ENCODE measurements at places on chromosomes 1 and 21.
A peak's percentile ranks its signal among the peaks of the same experiment; 100 is the strongest.

DNA sequence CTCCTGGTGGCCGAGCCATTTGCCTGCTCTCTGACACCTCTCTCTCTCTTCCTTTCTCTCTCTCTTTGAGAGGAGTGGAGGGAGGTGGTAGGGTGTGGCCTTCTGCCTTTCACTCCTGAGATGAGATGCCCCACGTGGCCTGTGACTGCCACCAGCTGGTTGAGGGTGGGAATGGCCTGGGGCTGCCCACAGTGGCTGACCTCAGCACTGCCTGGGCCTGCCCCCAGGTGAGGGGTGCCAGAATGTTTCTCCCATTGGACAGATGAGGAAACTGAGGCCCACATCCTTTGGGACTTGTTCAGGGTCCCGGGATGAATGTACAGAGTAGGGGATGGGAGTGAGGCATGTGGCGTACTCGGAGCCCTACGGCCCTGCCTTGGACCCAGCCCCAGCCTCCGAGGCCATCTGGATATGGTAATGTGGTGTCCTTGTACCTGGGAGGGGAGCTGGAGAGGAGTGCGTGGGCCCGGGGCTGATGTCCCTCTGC lies 12.7 kb upstream of the C1orf167 start:
- DNase-seq: peak; percentile 15

GRCh38 chr1:47459253-47459788 lies 21.5 kb downstream of the FOXD2 start:
- DNase-seq: no peak

GRCh38 chr1:26388791-26389445 lies 16.4 kb upstream of the ZNF683 start:
- DNase-seq: no peak

DNA sequence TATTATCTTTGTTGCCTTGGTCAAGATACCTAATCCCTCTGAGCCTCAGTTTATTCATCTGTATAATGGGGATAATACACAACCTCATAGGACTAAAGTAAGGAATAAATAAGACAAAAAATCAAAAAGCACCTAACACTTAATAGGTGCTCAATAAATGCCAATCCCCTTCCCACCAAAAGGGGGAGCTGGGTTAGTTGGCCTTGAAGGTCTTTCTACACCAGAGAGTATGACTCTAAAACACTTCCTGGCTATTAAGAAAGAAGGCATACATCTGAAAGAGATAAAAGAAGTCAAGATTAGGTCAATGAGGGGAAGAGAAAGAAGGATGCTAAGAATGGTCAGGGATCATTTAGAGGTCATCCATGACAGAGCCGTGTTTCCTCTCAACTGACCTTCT lies 11.1 kb downstream of the VSIG8 start:
- DNase-seq: no peak

DNA sequence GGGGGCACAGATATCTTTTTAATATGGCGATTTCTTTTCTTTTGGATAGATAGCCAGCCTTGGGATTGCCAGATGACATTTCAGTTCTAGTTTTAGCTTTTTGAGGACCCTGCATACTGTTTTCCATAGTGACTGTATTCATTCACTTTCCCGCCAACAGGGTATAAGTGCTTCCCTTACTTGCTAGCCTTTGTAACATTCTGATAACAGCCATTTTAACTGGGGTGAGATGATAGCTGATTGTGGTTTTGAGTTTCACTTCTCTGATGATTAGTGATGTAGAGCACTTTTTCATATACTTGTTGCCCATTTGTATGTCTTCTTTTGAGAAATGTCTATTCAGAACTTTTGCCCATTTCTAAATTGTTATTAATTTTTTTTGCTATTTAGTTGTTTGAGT lies 151.9 kb downstream of the NTPCR start:
- DNase-seq: no peak

GRCh38 chr1:56462209-56462608 lies 117.2 kb downstream of the PLPP3 start:
- no peak for DNase-seq

DNA sequence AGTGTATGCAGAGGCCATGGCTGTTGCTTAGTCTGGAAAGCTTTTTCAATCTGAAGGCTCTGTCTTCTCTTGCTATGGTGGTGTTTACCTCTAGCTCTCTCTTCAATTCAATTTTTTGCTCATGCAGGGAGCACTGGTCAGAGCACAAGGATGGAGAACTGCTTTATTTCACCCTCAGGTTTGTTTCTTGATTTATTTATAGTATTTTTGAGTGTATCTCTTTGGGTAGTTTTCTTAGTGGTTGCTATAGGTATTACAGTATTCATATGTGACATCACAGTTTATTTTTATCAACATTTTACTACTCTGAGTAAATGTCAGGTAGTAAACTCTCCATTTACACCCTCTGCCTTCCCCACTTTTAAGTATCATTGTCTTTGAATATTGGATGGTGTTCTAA lies 147.9 kb downstream of the RASAL2 start:
- DNase-seq: no peak

Data from activated CD4-positive, alpha-beta T cell treated with anti-CD3 and anti-CD28 coated beads, Interleukin-2, amount 50 U/mL, for 24 hours (primary cell).